Smooth muscle cell of the pulmonary artery (primary cell): ENCODE measurements at places on chromosomes 13 and 19. TPM values are rescaled to one million over a fixed set of nuclear protein-coding genes. Genes with fewer than 3 reads are reported as not detected.

The ZNF415 gene
- 9.5 and 12.0 TPM in 2 replicates for total RNA-seq

The MEDAG gene
- total RNA-seq, result 21.9 and 54.2 TPM in 2 replicates

The EHD2 gene
- total RNA-seq, result 370 and 456 TPM in 2 replicates

The SLC25A42 gene
- total RNA-seq, result 7.6 and 9.1 TPM in 2 replicates

The DZIP1 gene
- total RNA-seq, result 41.0 and 62.0 TPM in 2 replicates

The CEACAM3 gene
- total RNA-seq, result not detected in 2 replicates

The ZNF571 gene
- 3.2 and 3.7 TPM in 2 replicates for total RNA-seq

The ZNF763 gene
- total RNA-seq, result 1.1 and 1.7 TPM in 2 replicates

The ATP4B gene
- not detected in 2 replicates for total RNA-seq

The AMER2 gene
- total RNA-seq, result not detected in 2 replicates

The APOC4 gene
- not detected in 2 replicates for total RNA-seq

The SMIM44 gene
- total RNA-seq, result not detected in 2 replicates

The CGB7 gene
- under 0.01 and 0.17 TPM in 2 replicates for total RNA-seq

The KIR3DL1 gene
- total RNA-seq, result not detected in 2 replicates

The F7 gene
- 0.13 TPM in 1 of 2 replicates, not detected in the other for total RNA-seq

The CGB2 gene
- not detected in 2 replicates for total RNA-seq

The ISOC2 gene
- 36.7 and 40.1 TPM in 2 replicates for total RNA-seq

The YJU2 gene
- total RNA-seq, result 9.7 and 12.1 TPM in 2 replicates

The SHISA7 gene
- total RNA-seq, result not detected in 2 replicates

The N4BP2L2 gene
- total RNA-seq, result 91.2 and 92.9 TPM in 2 replicates

The S1PR5 gene
- total RNA-seq, result 1.7 and 4.8 TPM in 2 replicates

The CBY2 gene
- not detected in 2 replicates for total RNA-seq

The ZNF560 gene
- 0.33 and 1.1 TPM in 2 replicates for total RNA-seq

The ZNF837 gene
- total RNA-seq, result 1.4 and 1.9 TPM in 2 replicates

The MEIS3 gene
- total RNA-seq, result 29.7 and 50.3 TPM in 2 replicates

The HIPK4 gene
- 0.13 and 0.17 TPM in 2 replicates for total RNA-seq

The KLK8 gene
- not detected in 2 replicates for total RNA-seq

The RFPL4AL1 gene
- total RNA-seq, result not detected in 2 replicates

The PHLDB3 gene
- total RNA-seq, result 12.1 and 17.5 TPM in 2 replicates

The UPF3A gene
- 14.6 and 20.0 TPM in 2 replicates for total RNA-seq

The PEX11G gene
- total RNA-seq, result 1.8 and 2.0 TPM in 2 replicates

The C1QTNF9B gene
- total RNA-seq, result not detected in 2 replicates

The WDR62 gene
- 1.7 and 2.3 TPM in 2 replicates for total RNA-seq

The ATP7B gene
- total RNA-seq, result 2.7 and 3.5 TPM in 2 replicates

The TRPC4 gene
- total RNA-seq, result 6.9 and 32.5 TPM in 2 replicates

The LILRA5 gene
- total RNA-seq, result not detected in 2 replicates

The CCL25 gene
- not detected in 2 replicates for total RNA-seq

The ZNF221 gene
- total RNA-seq, result 10.0 and 13.0 TPM in 2 replicates

The CD22 gene
- total RNA-seq, result 0.40 and 0.78 TPM in 2 replicates

The SLITRK5 gene
- under 0.01 TPM in 2 replicates for total RNA-seq

The CDC42EP5 gene
- total RNA-seq, result 17.4 and 21.0 TPM in 2 replicates
